ENCODE measurements at places on chromosomes 1 and 21. TPM values are rescaled to one million over a fixed set of nuclear protein-coding genes. Genes with fewer than 3 reads are reported as not detected.

DNA sequence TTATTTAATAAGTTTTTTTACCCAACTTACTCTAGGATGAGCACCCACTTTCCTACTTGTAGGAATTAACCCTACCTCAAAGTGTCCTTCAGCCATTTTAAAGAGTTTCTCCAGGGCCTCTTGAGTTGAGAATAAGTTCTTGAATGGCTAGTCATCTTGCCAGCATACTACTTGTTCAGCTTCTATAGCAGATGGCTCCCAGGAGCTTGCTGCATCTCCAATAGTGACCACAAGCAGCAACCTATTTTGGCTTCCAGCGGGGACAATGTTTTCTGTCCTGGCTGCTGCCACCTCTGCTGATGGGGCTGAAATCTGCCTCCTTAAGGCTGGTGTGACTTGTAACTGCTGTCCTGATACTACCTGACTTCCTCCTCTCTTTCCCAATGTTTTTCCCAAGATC lies 20.8 kb upstream of the PIK3R3 start:
- DNase-seq: no peak

GRCh38 chr1:53050310-53050709 lies 11.7 kb upstream of the PODN start:
- DNase-seq: no peak

DNA sequence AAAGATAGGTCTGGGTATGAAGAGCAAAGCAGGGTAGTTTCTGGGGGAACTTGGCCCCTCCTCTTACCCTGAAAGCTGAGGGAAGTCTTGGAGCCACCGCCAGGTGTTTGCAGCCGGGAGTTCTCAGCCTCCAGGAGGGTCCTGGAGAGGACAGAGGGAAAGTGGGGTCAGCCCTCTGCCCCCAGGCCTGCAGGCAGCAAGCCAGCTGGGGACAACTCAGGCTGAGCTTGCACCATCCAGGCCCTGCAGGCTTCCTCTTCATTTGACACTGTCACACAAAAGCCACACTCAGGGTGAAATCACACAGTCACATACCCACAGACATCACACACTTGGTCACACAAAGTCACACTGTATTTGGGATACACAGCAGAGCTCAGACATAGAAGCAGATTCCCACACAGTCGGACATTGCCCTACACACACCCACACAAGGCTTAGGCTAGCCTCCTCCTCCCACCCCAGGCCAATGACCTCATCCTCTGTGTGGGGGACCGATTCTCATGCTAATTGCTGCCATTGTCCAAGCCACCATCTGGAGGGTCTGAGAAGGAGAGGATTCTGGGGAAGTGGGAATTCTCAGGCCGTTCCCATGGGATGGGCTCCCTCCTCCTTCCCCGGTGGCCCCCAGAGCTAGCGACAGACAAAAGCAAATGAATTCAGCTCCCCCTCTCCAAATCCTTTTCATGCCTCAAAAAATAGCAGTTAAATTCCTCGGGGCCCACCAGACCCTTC lies 3.7 kb downstream of the NES start:
- no peak for DNase-seq

DNA sequence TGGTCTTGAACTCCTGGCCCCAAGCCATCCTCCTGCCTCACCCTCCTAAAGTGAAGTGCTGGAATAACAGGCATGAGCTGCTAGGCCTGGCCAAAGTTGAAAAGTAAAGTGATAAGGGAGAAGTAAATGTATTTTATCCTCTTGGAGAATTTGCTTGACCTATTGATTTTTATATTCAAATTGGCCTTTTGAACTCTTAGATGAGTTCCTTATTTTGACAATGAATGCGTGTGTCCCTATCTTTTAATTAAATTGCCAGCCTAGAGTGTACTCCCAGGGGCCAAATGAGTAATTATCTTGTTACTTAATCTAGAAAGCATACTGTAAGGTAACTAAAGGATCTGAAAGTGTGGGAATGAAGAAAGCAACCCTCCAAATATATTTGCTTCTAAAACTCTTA lies 11.4 kb downstream of the RNF11 start:
- DNase-seq: no peak

GRCh38 chr1:42978317-42979035 lies 19.8 kb upstream of the SLC2A1 start:
- DNase-seq: no peak

- no peak for DNase-seq
Observed at GRCh38 chr1:48947761-48948537, 171.3 kb upstream of the BEND5 start.

Gene CHRM3
- 5.1 TPM for total RNA-seq
